Right kidney (tissue), 9 donors: ENCODE measurements at places on chromosomes 5 and 9.

DNA sequence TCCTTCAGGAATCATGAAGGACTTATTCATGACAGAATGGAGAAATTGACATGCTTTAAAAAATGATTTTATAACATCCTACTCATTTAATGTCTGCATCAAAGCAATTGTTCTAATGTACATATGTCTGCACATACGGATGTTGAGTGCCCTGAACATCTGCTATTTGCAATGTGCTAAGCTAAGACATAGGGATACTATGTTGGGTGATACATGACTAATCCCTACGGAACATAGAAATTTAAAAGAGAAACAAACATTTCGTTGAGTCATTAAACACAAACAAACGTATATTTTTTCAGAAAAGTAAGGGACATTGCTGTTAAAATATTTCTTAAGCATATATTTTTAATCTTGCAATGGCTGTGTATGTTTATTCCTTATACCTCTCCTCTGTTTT, 686.5 kb upstream of the ADAMTS16 start:
- DNase-seq = no peak

GRCh38 chr5:167709625-167710024, 581.8 kb upstream of the WWC1 start:
- DNase-seq = no peak

GRCh38 chr9:130872912-130873503, 23.6 kb downstream of the QRFP start:
- no peak for DNase-seq

DNA sequence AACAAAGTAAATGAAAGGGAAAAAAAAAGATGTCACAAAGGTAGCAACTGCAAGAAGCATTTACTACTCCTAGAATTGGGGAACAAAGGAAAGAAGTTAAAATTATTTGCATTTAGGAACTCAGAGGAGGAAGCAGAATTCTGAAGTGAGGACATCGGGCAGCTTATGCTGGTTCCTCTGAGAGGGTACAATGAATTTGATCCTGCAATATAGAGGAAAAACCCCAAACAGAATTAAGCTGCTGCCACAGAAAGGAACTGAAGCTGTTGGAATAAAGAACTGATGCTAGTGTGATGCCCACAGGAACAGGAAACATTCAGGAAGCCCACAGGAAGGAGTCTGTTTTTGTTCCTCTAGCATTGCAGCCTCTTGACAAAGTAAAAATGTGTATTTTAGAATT, 22.3 kb upstream of the TBCA start:
- no peak for DNase-seq

DNA sequence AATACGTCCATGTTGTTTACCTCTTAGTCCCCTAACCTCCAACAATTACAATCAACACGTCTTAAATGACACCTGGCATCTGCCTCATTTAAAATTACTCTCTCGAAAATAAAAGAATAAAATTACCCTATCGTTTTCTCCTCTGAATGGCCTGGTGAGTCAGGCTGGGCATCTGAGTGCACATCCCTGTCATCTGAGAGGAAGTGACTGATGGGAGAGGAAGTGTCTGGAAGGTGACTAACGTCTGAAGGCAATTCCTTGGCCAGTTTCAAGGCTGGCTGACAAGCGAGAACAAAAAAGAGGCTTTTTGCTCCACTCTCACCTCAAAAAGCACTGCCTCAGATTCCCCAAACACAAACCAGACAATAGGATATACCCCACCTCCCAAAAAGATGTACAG, 57.7 kb downstream of the MAPKAP1 start:
- no peak for DNase-seq

DNA sequence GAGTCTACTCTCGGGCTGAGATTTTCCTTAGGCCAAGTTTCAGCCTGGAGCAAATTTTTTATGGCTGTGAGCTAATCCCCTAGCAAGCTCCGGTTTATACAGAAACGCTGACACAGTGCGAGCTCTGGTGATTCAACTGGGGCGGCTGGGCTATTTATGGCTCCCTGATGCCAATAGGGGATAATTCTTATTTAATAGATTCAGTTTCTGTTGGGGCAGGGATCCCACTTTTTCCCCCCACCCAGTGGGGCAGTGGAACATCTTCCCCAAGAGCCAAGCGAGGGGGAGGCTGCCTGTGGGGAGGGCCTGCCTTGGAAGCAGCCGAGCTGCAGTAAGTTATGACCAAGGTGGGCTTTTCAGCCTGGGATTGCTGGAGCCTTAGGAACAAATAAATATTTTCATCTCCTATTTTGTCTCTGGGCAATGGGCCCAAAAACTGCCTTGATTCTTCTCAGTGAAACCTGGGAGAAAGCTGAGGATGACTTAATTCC, 129.1 kb downstream of the MACROH2A1 start:
- no peak for DNase-seq
